ENCODE measurements at places on chromosomes 6 and 20.
A peak's percentile ranks its signal among the peaks of the same experiment; 100 is the strongest.

- peak; percentile 40 for DNase-seq
These were observed 4.8 kb downstream of the COL9A1 start for GRCh38 chr6:70298068-70298467.

DNA sequence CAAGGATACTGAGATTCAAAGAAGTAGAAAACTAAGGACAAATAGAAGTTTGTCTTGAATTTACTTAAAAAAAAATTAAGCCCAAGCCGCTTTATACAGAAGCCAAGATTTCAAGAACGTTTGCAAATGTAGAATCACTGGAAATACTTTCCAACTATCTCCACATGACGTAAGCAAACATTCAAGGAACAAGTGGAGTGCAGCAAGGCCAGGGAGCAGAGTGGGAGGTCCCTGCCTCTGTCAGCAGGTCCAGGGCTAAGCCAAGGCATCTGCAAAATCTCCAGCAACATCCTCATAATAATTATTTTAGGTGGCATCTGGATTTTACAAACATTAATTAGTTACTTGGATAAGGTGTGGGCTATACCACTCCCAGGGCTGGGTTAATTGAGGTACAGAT is 60.1 kb upstream of the AKIRIN2 start:
- DNase-seq = no peak

- DNase-seq = no peak
These were observed 88.4 kb upstream of the JAG1 start for GRCh38 chr20:10762216-10762615.

DNA sequence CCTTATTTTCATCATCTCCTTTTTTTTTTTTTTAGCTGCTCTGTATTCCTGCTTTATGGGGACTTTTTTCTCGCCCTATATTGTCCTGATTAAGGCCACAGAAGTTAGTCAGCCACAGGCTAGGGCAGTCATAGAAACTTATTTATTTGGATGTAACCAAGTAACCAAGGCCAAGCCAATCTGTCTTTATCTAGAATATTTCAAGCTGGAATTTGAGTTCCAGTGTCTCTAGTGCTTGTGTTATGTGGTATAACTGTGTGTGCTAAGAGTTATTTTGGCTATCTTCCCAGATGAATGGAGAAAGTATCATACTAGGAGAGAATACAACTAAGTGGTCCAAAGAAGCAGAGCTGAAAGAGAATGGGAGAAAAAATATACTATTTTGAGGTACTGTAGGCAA is 751.5 kb downstream of the CBLN4 start:
- no peak for DNase-seq

- DNase-seq = no peak
These were observed 61.4 kb downstream of the CPNE5 start for GRCh38 chr6:36777801-36778200.

DNA sequence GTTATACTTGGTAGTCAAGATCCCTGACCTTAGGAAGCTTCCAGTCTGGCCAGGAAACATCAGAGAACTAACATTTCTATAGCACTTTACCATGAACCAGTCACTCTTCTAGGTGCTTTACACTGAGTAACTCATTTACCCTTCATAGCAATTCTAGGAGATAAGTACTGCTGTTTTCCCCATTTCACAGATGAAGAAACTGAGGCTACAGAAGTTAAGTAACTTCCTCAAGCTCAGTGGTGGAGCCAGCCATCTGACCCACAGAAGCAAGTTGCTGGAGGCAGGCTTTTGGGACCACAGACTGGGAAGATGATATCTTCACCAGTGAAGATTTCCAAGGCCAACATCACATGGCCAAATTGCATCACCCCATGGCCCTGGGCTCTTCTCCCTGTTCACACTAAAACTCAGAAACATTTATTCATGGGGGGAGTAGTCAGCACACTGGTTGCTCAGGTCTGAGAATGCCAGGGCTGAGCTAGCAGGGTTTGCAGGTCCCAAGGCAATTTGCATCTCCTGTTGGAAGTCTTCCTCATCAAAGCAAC is 70.3 kb downstream of the UNC5CL start:
- DNase-seq = no peak

GRCh38 chr20:32386091-32386490 is 28.0 kb downstream of the ASXL1 start:
- no peak for DNase-seq

- DNase-seq = peak; percentile 32
These were observed 153.0 kb downstream of the CFAP61 start for GRCh38 chr20:20205141-20205861.

DNA sequence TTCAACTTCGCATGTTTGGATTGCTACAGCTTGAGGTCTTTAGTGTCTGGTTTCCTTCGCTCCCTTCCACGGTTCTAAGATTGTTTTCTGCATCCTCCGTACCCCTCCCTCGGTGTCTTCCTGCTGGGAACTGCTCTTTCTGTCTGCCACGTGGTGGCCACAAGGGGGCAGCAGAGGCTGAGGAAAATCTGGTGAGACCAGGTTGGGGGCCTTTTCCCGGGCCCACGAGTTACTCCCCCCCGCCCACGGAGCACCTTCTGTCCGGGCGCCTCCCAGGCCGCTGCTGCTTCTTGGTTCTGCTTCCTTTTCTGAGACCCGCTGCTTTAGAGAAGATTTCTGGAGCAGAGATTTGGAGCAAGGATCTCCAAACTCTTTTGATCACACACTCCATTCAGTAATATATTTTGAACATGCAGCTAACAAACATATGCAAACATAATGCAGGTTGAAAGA is 21.1 kb upstream of the NOTCH4 start:
- DNase-seq = peak; percentile 76

- no peak for DNase-seq
These were observed 46.9 kb downstream of the ANKRD6 start for GRCh38 chr6:89479897-89480296.

GRCh38 chr20:34709044-34709830 is 5.1 kb downstream of the TP53INP2 start:
- DNase-seq = peak; percentile 94

DNA sequence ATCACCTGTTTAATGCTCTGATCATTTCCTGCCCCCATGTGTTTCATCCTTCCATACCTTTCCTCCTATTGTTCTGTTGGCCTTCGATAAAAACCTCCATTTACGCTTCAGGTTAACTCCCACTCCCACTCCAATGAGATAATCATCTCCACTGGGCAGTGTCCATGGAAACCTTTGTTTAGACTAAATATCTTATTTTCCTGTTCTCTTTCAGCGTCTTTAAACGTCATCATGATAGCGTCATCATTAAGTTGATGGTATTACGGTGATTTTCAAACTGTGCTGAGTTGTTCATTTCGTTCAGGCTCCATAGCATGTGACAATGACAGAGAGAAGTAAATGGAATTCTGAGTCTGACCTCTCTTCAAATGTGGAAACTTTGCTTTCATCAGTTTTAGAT is 970.5 kb upstream of the SLC35B3 start:
- DNase-seq = no peak

- no peak for DNase-seq
These were observed 16.2 kb downstream of the FKBP1A start for GRCh38 chr20:1376408-1377270.

DNA sequence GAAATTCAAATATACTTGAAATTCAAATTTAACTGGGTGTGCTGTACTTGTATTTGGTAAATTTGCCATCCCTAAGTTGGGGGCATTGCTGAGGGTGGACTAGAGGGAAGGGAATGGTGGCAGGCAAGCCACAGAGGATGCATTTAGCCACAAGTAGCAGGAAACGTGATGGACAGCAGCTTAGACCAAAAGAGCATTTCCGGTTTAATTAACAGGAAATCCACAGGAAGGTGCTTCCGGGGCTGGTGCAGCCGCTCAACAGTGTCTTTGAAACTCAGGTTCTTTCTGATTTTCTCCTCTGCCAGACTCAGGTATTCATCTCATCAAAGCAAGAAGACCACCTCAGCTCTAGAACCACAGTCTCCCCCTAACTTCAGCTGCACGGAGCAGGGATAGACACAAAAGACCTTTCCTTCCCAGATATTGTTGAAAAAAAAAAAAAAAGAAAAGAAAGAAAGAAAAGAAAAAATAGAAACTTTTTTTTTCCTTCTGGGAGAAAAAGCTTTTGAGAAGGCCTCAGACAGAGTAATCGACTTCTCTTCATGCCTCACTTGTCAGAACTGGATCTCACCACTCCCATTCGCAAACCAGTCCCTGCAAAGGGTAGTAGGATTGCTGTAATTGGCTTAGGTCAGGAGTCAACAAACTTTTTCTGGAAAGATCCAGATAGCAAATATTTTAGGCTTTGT is 8.0 kb upstream of the BCAS1 start:
- no peak for DNase-seq

DNA sequence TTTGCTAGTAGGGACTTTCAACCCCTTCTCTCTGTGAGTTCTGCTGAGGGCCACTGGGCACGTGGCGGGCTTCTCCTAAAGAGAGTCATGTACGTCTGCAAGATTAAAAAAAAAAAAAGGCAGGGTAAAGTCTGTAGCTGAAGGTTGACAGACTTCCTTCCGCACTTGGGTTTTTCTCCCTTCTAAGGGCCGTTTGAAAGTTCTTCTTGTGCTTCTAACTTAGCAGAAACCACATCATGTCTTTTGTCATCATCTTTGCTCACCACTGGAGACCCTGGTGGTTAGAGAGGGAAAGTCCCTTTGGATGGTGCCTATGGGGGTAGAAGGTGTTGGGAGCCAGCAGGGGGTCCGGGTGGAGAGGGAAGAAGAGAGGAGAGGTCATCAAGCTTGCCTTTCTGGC is 31.4 kb downstream of the PRDM1 start:
- no peak for DNase-seq

DNA sequence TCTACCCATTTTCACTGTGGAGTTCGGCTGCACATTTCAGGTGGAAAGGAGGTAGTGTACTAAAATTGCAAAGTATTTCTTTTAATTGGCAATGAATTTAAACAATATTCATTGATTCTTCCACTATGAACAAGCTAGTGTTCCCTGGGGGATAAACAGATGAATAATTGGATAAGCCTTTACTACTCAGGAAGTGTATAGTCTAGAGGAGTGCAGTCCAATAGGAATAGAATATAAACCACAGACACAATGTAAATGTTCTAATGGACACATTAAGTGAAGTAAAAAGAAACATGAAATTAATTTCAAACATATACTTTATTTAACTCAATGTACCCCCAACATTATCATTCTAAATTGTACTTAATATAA is 28.7 kb downstream of the SGK1 start:
- DNase-seq = no peak

- peak; percentile 85 for DNase-seq
These were observed 80.2 kb downstream of the MLIP start for GRCh38 chr6:54191461-54191860.

DNA sequence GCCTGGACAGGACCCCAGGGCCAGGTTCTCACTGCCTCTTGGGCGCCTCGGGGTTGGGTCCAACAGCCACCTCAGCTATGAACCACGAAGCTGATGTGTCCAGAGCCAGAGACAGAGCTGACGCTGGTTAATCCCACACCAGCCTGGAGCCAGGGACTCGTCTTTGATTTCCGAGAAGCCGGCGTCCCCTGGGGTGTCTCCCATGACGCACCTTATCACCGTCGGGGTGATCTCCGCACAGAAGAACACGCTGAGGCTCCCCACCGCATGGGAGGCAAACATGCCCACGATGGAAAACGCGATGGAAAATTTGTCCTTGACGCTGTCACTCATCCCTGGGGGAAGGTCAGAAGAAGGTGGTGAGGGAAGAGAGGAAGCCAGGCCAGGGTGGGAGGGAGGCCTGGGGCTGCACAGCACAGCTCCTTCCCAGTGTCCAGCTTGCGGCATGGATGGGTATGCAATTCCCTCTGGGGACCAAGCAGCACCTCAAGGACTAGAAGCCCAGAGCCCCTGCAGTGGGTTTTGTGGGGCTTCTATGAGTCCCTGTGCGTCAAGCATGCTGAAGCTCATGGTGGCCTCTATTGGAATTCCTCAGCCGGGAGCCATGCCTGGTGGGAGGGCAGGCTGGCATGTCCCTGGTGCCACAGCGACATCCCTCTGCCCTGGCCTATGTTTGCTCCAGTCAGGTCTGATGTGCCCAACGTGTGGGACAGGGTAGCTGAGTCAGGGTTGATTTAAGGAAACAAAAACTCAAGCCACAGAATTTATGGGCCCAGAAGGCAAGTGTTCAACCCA is 25.1 kb downstream of the PSMG4 start:
- no peak for DNase-seq

GRCh38 chr20:37571033-37571432 is 43.4 kb upstream of the BLCAP start:
- no peak for DNase-seq

DNA sequence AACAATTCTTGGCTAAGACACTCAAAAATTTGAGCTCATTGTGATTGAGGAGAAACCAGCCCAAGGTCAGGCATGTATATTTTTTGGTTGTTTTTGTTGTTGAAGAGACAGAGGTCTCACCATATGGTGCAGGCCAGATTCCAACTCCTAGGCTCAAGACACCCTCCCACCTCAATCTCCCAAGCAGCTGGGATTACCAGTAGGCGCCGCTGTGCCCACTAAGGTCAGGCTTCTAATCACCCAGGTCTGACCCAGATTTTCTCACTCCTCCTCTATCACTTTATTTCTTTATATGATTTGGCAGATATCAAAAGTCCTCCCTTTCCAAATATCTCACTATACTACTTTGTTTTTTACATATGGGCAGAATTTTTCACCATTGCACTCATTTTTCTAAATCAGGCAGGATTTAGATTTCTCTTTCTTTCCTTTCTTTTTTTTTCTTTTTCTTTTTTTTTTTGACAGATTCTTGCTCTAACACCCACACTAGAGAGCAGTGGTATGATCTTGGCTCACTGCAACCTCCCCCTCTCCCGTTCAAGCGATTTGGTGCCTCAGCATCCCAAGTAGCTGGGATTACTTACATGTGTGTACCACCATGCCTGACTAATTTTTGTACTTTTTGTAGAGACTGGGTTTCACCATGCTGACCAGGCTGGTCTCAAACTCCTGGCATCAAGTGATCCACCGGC is 1.7 kb upstream of the C6orf141 start:
- DNase-seq = no peak

DNA sequence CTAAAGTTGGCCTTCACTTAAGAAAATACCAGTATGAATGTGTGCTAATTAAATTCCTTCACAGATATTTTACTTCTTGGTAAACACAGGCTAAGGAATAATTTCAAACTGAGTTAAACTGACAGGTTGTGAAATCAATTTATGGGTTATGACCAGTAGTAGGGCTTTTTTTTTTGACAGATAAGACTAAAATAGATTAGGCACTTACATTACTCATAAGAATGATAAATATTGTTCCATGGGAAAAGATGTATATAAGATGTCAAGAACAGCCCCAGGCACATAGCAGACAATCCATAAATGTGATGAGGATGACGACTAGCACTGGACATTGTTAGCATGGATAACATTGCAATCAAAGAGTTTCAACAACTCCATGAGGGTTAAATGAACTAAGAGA is 22.9 kb downstream of the NT5E start:
- DNase-seq = no peak

DNA sequence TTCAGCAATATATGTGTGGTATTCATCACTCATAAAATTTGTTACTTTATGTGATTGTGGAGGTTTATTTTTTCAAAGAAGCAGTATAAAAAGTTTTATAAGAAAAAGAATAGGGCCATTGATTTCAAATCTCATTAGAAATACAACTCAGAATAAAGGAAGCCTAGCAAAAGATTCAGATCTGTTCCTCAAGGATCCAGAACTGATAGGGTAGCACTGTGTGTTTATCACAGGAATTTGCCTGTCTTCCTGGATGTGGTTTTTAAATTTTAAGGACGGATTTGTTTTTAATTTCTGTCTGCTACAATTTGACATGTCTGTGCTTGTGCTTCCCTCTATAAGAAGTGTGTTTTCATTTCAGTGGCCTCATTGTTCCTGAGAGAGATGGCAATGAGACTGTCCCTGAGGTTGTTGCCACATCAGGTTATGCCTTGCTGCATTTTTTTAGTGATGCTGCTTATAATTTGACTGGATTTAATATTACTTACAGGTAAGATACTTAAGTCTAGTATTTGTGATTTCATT is 74.6 kb downstream of the ATRN start:
- DNase-seq = no peak

Measured in DMS53 (cell line).